Activated T-cell treated with anti-CD3 and anti-CD28 coated beads for 1 hour (primary cell): ENCODE measurements at places on chromosomes 16 and 17.
A peak's percentile ranks its signal among the peaks of the same experiment; 100 is the strongest.

DNA sequence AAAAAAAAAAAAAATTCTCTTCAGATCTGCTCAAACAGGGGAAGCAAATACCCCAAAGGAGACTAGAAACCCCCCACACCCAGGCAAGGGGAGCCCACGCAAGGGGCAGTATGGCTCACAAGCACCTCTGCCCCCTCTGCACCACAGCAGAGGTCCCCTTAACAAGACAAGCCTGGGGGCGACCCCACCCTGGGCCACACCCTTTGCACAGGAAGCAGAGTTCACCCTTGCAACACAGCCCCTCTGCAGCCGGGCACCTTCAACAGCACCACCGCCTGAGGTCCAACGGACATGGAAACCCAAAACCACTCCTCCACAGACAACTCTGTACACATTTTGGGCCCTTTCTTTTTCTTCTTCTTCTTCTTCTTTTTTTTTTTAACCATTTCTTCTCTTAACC lies 12.8 kb downstream of the AXIN1 start:
- DNase-seq = no peak

DNA sequence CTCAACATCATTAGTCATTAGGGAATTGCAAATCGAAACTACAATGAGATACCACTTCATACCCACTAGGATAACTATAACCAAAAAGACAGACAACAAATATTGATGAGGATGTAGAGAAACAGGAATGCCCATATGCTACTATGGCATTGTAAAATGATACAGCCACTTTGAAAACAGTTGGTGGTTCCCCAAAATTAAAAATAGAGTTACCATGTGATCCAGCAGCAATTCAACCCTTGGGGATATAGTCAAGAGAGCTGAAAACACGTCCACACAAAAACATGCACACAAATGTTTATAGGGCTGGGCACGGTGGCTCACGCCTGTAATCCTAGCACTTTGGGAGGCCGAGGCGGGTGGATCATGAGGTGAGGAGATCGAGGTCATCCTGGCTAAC lies 10.0 kb upstream of the PECAM1 start:
- DNase-seq = no peak

DNA sequence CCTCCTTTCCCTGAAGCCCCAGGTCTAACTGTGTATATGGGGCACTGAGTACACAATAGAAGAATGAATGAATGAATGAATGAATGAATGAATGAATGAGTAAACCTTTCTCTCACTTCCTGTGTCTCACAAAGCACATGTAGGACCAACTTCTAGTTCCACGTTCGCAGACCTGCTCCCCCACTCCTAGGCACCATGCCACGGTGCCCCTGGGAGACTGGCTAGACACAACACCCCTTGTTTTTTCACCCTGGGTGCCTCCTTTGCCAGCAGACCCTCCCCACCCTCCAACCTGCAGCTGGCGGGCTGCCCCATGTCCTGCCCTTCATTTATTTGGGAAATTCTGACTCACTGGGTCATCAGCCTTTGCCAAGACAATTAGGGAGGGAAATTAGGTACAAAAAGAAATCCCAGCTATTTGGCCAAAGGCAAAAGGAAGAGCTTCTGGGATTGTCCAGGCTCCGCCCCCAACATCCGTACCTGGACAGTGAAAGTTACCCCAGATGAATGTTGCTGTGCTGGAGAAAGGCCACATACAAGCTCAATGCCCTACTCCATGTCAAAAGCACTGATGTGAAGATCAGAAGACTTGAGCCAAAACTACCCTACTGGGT lies 7.7 kb downstream of the CES1 start:
- no peak for DNase-seq

DNA sequence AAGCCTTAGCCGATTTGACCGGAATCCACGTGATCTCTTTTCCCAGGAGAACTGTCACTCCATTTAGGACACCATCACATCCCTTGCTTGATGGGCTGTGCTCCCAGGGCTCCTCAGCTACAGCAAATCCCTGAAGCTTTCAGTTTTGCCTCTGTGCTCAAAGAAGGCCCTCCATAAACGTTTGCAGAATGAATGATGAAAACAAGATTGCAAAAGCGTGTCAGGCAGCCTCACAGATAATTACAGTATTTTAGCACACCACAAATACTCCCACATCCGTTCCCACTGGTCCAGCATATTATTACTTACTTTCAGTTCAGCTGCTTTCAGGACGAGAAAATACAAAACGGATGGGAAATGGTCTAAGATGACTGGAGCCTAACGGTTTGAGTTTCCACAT lies 84.6 kb downstream of the USP31 start:
- DNase-seq = no peak

GRCh38 chr16:77723108-77723514 lies 797 bp downstream of the NUDT7 start:
- DNase-seq = no peak

GRCh38 chr17:14302431-14303099 lies 1.7 kb downstream of the HS3ST3B1 start:
- peak; percentile 75 for DNase-seq

DNA sequence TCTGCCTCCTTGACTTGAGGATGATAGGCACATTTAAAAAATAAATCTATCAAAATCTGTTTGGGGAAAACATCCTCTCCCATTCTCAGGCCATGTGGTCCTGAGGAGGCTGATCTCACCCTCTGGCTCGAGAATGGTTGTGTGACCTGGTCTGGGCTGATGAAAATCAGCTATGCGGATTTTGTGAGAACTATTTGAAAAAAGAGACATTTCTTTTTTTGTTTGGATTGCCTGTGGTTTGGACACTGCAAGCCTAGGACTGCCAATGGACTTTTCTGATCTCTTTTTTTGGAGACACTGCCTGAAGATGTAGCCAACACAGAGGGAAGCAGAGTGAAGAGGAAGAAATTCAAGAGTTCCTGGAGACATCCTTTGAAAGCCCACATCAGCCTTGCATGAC lies 145.9 kb downstream of the HS3ST3B1 start:
- no peak for DNase-seq

- DNase-seq = no peak
These were observed 15.5 kb downstream of the HIC1 start for GRCh38 chr17:2070241-2071023.

DNA sequence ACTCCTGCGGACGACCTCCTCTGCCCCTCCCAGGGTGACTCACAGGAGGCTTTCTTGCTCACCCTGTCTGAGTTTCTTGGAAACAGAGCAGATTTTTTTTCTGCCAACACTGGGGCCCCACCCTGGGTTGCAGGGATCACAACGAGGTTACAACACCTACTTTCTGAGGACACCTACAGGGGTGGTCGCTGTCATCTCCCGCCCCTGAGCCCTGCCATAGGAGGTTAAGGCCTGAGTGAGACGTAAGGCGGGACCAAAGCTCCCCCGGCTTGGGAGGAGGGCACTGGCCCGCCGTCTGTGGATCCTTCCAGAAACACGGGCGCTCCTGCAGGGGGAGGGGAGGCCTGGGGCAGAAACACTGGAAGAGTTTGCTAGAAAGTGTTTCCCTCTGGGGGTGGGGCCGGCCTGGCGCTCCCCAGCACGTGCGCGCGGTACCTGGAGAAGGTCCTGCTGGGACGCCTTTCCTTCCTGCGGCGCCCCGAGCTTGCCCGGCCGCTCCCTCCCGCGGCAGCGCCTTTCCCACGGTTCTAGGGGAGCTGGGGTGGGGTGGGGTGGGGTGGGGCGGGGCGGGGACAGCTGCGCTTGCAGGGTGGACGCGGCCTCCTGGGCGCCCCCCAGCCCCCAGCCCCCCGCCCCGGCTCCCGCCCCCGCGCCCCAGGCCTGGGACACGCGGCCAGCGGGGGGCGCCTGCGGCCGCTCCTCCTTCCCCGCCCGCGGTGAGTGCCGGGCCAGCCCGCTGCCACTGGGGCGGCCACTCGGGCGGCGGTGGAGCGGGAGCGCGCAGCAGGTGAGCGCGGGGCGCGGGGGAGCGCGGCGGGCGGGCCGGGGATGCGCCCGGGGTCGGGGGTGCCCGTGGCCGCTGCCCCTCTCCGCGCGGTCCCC lies 20.7 kb upstream of the ADCY7 start:
- no peak for DNase-seq
